ENCODE measurements at places on chromosomes 7 and 10.

DNA sequence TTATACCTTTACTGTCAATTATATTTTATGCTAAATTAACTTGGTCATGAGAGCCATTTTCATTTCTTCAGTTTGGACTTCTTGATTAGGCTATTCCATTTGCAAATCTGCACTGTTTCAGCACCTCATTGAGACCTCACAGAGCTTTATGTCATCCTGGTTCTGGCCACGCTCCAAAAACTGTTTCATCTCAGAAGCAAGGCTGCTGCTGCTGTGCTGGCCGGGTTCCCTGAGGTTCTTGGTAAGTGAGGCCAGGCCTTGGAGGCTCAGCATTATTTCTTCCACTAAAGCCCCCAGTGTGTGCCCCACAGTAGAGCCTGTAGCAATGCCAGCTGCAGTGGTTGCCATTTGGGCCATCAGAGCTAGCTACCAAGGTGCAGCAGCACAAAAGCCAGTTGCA, 7.8 kb upstream of the ZNF485 start:
- DNase-seq: no peak

DNA sequence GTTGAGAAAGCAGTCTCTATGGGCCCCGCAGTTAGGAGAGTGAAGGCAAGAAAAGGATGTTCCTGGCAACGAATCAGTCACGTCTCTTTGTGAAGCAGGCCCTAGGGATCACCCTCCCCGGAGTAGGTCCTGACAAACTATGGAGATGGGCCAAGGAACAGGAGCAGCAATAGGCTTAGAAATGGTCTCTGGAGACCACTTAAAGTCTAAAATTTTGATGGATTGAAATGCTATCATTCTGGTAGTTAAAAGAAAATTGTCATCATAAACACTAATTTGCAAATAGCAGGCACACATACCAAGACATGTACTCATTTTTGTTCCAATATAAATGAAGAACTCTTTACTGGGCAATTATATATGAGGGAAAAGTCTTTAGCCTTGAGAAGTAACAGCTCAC, 123.5 kb downstream of the ITGB8 start:
- DNase-seq: no peak

- no peak for DNase-seq
Observed at GRCh38 chr10:129966889-129967578, 3.0 kb upstream of the EBF3 start.

DNA sequence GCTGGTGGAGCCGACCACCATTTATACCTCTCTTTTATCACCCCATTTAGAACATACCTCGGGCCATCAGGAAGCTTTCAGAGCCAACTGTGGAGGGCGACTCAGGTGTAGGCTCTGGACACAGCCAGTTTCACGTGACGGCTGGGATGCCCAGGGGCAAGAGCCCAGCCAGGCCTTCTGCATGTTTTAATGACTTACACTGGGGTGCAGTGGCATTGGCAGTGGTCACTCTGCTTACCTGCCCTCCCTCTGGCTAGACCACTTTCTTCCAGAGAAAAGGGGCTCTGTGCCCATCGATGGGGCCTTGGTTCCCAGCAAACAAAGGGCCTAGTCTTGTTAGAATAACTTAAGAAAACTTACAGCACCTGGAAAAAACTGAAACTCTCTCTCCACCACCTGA, 50.0 kb downstream of the PNLIPRP2 start:
- no peak for DNase-seq

- no peak for DNase-seq
Observed at GRCh38 chr7:85039196-85039923, 147.5 kb downstream of the SEMA3D start.

DNA sequence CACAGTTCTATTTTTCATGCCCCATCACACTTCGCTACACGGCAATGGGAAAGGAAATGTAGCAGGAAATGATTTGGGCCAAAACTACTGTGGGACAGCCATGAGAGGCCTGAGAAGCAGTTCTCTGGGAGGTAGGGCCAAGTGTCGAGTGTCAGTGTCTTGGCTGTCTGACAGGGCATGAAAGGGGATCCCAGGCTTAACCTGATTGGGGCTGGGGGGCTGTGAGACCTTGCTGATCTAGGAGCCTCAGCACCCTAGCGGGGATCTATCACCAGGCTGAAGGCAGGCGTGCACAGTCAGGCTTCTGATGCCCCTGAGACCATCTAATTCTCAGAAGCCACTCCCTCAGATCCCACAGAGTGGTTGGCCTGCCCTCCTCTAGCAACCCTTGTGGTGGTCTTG, 58.2 kb upstream of the SLC25A13 start:
- no peak for DNase-seq

GRCh38 chr10:129936266-129936922, 27.7 kb downstream of the EBF3 start:
- no peak for DNase-seq

- DNase-seq: no peak
Observed at GRCh38 chr7:156379324-156380070, 261.1 kb upstream of the RNF32 start.

- DNase-seq: no peak
Observed at GRCh38 chr7:94590526-94591162, 65.3 kb downstream of the SGCE start.

DNA sequence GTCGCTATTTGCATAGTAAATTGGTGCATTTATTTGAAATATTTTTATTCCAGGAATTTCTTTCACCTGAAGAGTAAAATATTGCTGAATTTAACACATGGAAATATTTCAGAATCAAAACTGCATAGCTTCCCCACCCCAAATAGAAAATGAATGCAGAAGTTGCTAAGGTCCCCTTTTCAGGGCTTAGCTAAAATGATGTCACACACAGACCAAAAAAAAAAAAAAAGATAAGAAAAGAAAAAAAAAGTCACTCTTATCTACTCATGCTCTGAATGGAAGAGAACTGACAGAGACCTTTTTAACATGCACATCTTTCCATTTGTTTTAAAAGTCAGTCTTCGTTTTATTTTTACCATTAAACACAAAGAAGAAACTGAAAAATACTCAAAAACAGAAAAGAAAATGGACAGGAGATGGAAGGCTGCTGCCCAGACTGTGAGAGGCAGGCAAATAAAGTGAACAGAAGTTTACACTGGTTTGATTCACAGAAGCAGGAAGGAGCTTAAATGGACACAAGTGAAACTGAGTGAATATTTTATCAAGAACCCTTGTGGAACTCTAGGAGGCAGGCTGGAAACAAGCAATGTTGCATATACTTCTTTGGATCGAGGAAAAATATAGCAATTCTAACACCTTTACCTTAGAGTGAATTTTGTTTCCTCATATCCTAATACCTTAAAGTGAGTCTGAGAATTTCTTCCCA, 32.0 kb downstream of the PSMC2 start:
- DNase-seq: no peak

DNA sequence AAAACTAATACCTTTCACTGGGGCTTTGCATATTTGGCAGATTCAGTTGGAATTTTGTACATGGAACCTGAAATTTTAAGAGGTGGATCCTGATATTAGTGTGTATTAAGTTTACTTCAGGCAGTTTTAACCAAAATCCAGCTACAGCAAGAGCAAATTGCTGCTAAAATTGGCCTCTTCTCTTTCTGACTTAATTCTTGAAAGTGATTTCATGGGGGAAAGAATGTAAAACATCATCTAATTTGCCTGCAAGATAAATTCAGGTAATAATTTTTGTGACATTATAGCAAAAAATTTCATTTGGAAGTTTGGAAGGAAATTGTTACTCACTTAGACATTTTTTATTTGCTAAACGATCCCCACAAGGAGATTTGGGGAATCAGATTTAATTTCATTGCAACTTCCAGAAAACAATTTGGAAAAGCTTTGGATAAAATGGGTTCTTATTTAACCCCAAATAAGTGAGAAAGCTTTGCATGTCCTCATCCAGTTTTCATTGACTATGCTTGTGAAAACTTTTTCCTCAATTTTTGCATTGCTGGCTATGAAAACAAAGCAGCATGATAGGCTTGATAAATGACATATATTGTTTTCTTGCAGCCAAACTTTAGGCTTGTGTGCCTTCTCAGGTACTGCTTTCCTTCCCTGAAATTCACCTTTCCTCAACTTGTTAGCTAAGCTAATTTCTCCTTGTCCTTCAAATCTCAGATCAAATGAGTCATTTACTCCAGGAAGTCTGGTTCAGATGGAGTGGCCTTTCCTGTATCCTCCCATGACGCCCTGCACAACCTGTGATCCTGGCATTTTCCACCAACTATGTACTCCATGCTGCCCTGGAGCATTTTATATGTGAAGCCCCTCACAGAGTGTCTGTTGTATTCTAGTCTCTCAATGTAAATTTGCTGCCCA, 27.4 kb upstream of the ZNF438 start:
- no peak for DNase-seq

DNA sequence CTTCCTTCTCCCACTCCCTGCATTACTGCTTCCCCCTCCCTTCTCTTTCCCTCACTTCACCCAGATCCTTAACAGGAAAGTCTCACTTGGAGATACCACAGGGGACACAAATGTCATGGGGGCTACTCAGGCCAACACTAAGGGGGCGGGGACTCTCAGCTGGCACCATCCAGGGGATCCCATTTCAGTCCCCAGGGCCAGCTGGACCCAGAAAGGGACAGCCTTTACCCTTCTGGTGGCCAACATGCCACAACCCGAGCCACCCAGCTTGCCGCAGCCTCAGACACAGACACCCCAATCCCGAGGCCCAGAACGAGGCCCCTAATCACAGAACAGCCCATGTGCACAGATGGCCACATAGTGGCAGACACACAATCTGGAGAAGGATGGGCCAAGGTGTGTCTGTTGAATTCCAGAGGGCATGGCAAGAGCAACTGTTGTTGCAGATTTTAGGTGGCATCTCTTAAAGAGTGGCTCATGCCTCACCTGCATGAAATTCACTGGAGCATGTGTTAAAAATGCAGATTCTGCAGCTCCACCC, 5.6 kb downstream of the CAMK2G start:
- no peak for DNase-seq

GRCh38 chr10:25026463-25026862, 10.1 kb downstream of the THNSL1 start:
- DNase-seq: no peak

- DNase-seq: no peak
Observed at GRCh38 chr10:99761365-99761764, 21.1 kb upstream of the ABCC2 start.

DNA sequence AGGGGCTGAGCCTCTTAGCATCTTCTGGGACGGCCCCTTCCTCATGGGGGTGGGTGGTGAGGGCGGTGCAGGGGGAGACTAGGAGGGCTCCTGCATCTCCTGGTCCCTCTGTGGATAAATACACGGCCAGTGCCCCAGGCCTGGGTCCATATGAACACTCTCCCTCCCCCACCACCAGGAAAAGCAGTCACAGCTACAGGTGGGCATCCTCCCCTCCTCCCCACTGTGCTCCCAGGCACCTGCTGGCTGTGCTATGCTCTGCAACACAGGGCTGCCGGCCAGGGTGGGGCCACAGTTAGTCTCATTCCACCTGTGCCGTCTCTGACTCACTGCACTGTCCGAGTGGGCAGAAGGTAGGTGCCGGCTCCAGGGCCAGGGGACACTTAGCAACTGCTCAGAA, 87.3 kb upstream of the INSIG1 start:
- no peak for DNase-seq

- DNase-seq: no peak
Observed at GRCh38 chr10:43199684-43200537, 61.7 kb downstream of the CSGALNACT2 start.

DNA sequence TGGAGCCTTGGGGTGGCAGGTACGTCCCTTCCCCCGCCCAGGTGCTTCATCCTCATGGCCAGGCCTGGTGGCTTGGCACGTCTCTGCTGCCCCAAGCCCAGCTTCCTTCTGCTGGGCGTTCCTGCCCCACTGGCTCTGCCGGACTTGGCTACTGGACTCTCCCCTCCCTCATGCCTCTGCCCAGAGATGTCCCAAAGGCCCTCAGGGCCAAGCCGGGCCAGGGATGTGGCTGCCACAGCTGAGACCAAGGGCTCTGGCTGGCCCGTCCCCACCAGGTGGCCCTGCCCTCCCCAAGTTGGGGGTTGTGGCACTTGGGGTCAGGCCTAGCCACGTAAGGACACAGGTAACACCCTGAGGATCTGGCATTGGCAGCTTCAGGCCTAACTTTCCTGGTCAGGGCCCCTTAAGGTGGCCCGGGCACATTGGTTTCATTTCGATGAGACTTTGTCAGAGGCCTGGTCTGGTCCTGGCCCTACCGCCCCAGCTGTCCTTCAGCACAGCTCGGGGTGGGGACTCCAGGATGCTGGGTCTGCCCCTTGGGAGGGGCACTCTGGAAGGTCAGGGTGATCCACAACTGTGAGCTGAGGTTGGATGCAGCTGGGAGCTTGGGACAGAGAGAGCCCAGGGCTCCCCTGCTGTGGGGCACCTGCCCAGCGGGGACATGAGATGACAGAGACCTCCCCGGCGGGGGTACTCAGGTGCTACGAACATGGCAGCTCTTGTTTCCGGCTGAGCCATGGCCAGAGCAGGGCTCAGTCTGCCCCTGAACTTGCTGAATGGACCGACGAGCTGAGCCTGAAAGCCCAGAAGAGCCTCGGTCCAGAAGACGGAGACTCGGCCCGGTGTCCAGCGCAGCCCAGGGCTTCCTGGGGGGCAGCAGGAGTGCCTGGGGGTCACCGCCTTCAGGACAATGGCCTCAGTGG, 2.9 kb downstream of the BHLHA15 start:
- no peak for DNase-seq

Measured in stimulated activated CD4-positive, alpha-beta T cell treated with anti-CD3 and anti-CD28 coated beads, Interleukin-1b, Interleukin-23, amount 100 ng/mL, for 24 hours (primary cell).